ENCODE measurements at places on chromosomes 12 and 14.

DNA sequence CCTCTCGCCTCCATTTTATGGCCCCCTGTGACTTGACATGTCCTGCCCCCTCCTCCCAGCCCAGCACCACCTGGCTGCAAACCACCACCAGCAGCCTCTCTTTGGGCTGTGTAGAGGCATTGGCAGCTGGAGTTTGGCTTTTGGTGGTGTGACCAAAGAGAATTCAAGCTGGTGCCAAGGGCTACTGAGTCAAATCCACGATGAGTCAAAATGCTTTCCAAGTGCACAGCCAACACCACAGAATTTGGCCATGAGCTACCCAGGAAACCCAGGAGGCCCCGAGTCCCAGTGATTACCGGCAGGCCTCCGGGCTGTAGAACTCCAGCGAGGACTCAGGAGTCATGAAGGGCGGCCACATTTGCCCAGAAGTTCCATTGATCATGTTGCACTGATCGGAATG is 53.8 kb downstream of the SCARB1 start:
- DNase-seq = no peak

DNA sequence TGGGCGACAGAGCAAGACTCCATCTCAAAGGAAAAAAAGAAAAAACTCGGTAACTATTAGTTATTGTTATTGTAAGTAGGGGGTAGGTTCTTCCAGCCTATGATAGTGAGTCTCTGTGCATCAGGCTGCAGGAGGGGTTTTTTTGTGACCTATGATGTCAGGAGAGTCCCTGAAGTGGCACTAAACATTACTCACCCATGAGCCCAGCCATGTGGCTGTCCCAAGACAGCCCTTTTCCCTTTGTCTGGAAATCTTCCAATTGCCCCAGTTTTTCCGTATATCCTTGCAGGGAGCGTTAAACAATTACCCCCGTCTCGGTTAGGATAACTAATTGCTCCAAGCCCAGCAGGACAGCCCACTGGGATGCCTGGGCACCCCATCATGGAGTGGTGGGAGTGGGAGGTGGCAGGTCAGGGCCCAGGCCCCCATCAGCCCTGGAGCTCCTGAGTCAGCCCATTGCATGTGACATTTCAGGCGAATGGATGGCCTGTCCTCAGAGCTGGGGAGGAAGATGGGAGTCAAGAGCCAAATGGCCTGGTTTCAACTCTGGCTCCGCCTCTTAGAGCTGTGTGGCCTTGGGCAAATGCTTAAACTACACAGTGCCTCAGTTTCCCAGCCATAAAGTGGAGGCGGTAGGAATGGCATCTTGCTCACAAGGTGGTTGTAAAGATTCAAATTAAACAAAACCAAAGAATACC is 16.4 kb downstream of the PHETA1 start:
- no peak for DNase-seq

DNA sequence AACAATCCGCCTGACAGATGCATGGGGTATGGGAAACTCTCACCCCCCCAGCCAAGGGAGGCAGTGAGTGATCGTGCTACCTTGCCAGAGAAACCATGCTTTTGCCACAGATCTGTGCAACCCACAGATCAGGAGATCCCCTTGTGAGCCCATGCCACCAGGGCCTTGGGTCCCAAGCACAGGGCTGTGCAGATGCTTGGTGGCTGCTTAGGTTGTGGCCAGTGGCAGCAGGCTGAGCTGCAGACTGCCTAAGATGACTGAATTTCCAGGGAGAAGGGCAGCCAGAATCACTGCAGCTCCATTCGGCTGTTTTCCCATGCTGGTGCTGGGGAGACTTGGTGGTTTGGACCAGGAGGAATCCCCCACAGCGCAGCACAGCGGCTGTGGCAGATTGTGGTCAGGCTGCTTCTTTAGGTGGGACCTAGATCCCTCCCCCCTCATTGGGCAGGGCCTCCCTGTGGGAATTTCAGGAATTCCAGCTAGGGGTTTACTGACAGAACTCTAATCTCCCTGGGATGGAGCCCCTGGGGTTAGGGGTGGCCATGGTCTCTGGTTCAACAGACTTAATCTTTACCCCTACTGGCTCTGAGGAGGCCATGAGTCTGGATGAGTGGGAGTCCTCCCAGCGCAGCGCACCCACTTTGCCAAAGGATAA is 264.6 kb upstream of the DAAM1 start:
- no peak for DNase-seq

GRCh38 chr12:51752234-51752889 is 96.2 kb downstream of the FIGNL2 start:
- no peak for DNase-seq

- no peak for DNase-seq
Measured at GRCh38 chr12:111454311-111454710, 48.6 kb downstream of the SH2B3 start.

GRCh38 chr12:30913323-30913722 is 13.2 kb upstream of the TSPAN11 start:
- DNase-seq = no peak

- DNase-seq = no peak
Measured at GRCh38 chr12:71876137-71876799, 36.7 kb downstream of the TBC1D15 start.

All from stimulated activated CD8-positive, alpha-beta memory T cell treated with anti-CD3 and anti-CD28 coated beads, Interleukin-15, amount 100 ng/mL, for 4 hours (primary cell).